ENCODE measurements at places on chromosomes 3 and 15.
A peak's percentile ranks its signal among the peaks of the same experiment; 100 is the strongest.

GRCh38 chr15:85689729-85690128, 105.0 kb downstream of the KLHL25 start:
- DNase-seq, result peak; percentile 51

GRCh38 chr15:47486040-47486439, 231.3 kb upstream of the SEMA6D start:
- DNase-seq, result no peak

DNA sequence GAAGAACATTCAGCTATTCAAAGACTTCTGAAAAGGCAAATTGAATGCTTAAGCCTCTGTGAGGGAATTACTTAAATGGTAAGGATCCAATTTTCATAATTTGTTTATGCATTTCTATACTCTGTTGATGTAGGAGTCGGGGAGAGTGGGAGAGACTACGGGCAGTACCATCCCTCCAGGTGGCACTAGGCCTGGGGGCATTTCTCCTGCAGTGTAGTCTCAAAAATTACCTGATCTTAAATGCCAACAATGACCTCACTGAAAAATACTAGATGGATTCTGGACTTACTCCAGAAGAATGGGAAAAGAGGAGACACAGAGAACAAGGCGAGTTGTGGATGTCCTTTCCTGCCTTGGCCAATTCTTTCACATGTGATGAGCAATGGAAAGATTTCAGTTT, 77.8 kb upstream of the PLXND1 start:
- no peak for DNase-seq

DNA sequence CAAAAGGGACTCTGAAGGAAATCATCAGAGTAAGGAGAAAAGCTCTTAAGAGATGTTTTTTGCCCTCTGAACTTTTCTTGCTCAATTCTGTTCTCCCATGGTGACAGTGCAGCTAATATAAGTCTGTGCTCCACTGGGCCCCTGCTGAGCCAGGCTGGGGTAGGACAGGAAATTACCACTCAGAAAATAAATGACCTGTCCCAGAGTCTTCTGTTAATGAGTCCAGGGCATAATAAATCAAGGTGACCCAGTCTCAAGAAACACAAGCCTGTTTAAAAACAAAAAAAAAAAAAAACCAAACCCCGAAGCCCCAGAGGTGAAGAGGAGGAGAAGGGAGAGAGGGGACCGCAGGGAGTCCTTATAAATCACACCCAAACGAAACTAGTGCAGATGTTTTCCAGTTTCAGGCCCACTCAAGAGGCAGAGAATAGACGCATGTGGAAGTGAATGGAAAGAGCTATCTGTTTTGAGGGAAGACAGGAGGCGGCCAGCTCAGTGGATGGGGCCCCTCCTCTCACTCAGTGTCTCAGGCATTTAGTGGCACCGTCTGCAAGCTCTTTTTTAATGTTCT, 59.8 kb upstream of the BOC start:
- DNase-seq, result no peak

DNA sequence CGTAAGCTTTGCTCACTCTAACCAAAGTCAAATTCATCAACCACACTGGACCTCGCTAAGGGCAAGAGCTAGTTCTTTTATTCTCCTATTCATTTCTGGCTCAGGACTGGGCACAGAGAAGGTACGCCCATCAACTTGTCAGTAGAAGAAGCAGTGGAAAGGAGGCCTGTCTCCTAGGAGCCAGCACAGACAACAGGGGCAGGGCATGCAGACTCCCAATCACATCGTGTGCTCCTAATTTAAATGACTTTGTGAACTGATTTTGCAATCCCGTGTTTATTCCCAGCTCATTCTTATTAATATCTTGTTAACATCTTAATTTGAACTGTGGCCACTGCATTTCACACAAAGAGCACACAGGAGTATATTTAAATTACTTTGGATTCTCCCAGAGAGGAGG, 161.1 kb upstream of the BCL6 start:
- no peak for DNase-seq

DNA sequence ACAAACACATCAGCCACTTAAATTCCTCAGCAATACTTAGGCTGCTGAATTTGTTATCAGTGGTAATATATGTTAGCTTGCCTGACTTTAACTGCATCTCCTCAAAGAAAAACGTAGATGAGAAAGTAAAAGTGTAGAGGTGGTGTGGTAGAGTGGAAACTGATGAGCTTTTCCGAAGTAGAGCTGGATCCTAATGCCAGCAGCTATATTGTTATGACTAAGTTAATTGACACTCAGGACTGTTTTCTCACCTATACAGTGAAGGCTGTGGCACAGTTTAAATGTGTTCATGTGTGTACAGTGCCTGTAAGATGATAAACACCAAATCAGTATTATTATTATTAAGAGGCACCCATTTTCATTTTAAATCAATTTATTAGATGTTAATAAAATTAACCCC, 174.9 kb downstream of the TNIK start:
- no peak for DNase-seq

DNA sequence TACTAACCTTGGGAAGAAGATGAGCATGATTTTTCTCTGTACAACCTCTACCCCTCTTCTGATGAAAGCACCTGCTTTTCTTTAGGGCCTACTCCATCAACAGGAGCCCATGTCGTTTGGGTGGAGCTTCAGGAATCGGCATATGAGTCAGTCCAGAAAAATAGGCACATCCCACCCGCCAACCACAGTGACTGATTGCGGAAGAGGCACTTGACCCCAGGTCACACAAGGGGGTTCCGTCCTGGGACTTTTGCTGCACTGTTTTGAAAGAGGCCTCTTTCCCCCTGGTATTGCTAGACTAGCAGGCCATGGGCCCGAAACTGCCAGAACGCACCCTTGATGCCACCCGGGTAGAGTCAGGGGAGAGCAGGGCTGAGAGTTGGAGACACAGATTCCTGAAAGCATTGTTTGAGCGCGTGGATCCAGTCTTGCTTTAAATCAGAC, 19.3 kb upstream of the NRROS start:
- DNase-seq, result no peak

- DNase-seq, result no peak
Measured at GRCh38 chr15:72380743-72381142, 4.9 kb upstream of the HEXA start.

GRCh38 chr3:27712136-27713077, 9.7 kb downstream of the EOMES start:
- peak; percentile 77 for DNase-seq

DNA sequence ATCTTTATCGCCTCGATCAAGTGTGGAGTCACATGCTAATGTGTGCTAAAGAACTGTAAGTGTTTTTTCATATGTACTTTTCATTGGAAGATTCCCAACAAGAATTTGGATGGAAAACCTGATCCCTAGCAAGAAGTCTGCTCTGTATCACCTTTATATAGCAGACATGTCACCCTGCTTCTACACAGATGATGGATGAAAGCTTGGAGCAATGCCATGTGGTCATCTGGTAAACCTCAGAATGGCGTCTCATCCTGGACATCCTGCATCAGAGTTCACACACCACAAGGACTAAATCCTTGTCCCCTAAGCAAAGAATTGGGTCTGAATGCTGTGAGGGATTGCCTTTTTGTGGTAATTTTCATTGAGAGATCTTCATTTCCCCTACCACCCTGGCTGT, 42.1 kb upstream of the CTDSPL start:
- no peak for DNase-seq

- DNase-seq, result no peak
Measured at GRCh38 chr15:99435877-99436541, 129.8 kb upstream of the MEF2A start.

DNA sequence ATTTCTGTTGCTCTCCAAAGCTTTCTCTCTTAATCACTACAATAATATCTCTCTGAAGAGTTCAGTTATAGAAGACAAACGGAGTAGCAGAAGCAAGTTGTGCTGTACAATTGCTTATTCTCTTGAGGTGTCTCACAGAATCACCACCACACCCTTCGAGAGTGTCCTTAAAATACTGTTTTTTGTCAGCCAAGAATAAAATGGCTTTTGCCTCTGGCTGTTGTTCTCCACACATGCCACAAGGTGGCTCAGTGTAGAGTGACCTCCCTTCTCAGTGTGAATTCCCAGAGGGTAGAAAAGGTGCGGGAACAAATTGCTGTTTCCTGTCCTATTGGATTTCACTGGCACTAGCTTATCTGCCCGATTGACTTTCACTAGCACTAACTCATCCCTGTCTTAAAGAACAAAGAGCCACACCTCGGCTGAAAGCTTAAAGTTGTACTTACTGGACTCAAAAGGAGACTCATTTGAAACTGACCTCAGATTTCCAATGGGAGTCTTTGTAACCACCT, 134.2 kb upstream of the SATB1 start:
- DNase-seq, result peak; percentile 10

GRCh38 chr3:58161435-58162398, 49.1 kb downstream of the DNASE1L3 start:
- DNase-seq, result no peak

DNA sequence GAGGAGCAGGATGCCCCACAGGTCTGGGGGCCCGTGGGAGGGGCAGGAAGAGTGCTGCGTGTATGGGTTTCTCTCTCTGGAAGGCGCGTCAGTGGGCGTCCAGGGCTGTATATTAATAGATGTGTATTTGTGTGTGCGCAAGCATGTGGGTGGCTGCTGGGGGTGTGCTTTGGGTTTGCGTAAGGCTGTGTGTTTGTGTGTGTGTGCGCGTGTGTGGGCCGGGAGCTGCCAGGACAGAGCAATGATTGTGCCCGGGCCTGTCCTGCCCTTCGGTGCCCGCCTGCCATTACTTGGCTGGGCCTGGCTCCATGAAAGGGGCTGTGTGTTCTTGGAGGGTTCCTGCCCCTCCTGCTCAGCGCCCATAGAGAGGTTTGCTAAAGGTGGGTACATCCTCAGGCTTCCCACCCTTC, 16.3 kb downstream of the CSPG4 start:
- DNase-seq, result no peak
